AG04450 (cell line): ENCODE measurements at places on chromosomes 12 and 14. TPM values are rescaled to one million over a fixed set of nuclear protein-coding genes. Genes with fewer than 3 reads are reported as not detected.
A peak's percentile ranks its signal among the peaks of the same experiment; 100 is the strongest.

The DCN gene
- 4,192 and 4,723 TPM in 2 replicates for polyA plus RNA-seq

The DLK1 gene
- polyA plus RNA-seq = 0.12 TPM in 1 of 2 replicates, not detected in the other

The WSCD2 gene
- not detected in 2 replicates for polyA plus RNA-seq

The NKX2-8 gene
- not detected in 2 replicates for polyA plus RNA-seq

The POU6F1 gene
- polyA plus RNA-seq = 3.1 and 4.2 TPM in 2 replicates

The GDF3 gene
- polyA plus RNA-seq = not detected in 2 replicates

DNA sequence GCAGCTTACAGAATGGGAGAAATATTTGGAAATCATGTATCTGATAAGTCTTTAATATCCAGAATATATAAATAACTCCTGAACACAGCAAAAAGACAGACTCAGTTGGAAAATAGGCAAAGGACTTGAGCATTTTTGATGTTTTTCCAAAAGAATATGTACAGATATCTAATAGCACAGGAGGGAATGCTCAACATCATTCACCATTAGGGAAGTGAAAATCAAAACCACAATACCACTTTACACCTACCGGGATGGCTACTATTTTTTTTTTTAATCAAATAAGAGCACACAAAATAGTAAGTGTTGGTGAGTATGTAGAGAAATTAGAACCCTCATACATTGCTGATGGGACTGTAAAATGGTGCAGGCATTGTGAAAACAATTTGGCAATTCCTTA lies 75.6 kb downstream of the ANO6 start:
- DNase-seq = no peak

- DNase-seq = no peak
Observed at GRCh38 chr14:93734086-93734822, 54.0 kb downstream of the PRIMA1 start.

DNA sequence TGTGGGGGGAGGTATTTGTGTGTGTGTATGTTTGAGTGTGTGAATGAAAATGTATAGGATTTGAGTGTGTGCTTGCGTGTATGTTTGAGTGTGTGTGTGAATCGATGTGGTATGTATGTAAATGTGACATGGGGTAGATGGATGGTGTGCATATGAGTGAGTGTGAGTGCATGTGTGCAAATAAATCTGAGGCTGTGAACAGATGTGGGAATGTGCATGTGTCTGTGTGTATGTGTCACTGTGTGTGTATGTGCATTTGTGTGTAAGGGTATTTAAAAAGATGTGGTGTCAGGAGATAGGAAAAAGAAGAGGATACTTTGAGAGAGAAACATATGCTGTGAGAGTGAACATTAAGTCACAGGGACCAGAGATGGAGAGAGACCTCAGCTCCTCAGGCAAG lies 539.6 kb downstream of the MED13L start:
- no peak for DNase-seq

DNA sequence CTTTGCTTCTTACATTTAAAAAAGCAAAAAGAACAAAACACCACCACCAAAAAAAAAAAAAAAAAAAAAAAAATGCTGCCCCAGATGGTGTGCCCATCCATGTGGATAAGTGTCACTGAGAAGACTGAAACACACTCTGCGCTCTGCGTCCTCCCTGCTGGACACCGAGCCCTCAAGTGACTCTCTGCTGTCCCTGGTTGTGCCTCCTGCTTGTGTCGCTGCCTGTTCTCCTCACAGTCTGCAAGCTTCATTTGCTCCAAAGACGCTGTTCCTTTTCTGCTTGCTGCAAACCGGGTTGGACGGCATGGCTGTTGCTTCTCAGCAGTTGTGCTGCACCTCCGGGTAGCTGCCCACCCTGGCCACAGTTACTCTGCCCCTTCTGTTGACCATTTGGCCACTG lies 276.2 kb upstream of the ATP2B1 start:
- no peak for DNase-seq

- no peak for DNase-seq
Observed at GRCh38 chr12:21788089-21788983, 13.8 kb upstream of the KCNJ8 start.

- no peak for DNase-seq
Observed at GRCh38 chr12:83784298-83784890, 1097.7 kb downstream of the TMTC2 start.

DNA sequence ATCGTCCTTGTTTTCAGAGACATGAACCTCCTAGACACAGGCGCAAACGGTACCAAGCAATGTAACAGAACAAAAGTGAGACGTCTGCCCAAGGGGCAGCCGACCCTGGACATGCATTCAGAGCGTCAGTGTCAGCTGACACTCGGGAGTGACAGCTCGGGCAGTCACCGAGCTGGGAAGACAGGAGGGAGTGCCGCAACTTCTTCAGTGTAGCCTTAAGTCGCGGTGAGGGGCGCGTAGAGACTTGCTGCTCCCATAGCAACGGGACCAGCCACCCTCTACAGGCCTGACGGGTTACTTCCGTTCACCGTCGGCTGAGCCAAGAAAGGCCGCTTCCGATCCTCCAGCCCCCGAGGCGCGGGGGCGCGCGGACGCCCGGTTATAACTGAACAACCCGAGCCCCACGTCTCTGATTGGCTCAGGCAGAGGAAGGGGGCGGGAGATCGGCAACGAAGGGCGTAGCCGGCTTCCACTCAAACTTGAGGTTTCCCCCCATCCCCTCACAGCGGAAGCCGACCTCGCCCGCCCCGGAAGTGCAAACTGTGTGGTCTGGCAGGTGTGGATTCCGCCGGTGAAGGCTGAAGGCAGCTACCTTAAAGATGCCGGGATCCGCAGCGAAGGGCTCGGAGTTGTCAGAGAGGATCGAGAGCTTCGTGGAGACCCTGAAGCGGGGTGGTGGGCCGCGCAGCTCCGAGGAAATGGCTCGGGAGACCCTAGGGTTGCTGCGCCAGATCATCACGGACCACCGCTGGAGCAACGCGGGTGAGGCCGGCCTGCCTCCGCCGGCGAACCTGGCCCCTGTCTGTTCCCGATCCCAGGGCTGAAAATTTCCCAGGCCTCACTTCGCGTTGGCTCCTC lies at the start of gene EIF2B2:
Gene EIF2B2 (plus strand): TSS at position 530 of the 858 bp plus-strand sequence. CDS start 70 bp downstream, at position 600.
- peak; percentile 85 for DNase-seq

DNA sequence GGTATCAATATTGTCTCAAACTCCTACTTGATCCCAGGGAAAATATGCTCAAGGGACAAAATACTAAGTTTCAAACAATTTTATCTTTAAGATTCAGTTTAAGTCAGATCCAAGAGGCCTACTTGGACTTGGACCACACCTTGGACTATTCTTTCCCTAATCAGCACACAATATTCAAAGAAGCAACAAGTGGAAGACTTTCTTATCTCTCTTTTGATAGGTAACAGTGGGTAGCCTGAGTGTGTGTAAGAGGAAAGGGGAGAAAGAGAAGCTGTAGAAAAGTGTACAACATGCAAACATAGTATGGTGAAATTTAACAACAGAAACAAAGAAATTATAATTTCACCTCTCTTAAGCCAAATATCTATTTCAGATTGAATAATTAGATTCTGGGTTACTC lies 6.5 kb downstream of the CERS5 start:
- no peak for DNase-seq

DNA sequence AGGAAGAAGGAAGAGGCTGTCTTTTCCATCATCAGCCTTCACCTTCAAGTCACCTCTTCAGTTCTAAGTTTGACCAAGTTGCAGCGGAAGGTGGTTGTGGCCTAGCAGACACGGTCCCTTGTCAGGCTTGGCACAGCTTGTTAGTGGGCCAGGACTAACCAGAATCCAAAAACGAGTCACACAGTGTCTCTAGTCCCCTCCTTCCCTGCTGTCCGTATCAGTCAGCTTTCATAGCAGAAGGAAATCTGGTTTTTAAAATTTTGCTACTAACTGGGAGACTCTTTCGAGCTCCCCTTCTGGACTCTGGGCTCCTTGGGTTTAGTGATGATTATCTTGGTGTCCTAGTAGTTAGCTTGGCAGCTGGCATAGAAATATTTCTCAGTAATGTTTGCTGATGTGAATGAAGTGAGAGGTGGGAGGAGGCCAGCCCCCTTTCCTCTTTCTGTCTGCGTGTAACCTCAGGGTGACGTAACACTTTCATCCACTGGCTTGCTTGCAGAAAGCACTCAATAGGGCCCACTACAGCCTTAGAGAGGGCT lies 3.8 kb downstream of the ETV6 start:
- no peak for DNase-seq

DNA sequence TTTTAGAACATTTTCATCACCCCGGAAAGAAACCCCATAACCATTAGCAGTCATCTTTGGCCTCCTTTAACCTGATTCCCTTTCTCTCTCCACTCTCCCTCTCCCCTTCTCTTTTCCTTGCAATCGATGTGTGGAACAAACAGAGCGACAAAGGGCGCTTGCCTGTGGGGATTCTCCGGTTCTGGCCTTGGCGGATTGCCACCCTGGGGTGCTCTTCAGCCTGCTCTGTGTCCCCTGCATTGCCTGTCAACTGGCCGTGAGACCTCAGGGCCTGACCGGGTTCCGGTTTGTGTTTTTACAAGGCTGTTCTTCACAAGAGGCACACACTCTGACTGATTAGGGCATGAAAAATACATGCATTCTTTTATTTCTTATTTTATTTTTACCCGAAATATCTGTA lies 27.8 kb downstream of the LRTM2 start:
- DNase-seq = no peak

GRCh38 chr12:92778525-92778924 lies 75.7 kb downstream of the PLEKHG7 start:
- no peak for DNase-seq

DNA sequence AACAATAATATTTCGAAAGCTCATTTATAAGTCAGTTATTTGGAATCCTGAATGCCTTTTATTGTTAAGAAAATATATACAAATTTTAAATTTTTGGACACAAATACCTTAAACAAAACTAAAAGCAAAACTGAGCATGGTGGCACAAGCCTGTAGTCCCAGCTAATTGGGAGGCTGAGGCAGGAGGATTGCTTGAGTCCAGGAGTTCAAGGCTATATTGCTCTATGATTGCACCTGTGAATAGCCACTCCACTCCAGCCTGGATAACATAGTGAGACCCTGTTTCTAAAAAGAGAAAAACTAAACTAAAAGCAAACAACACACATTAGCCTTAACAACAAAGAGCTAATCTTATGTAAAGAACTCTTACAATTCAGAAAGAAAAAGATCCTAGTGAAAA lies 78.8 kb downstream of the SMOC1 start:
- no peak for DNase-seq

- no peak for DNase-seq
Observed at GRCh38 chr12:65821336-65821735, 2.9 kb upstream of the HMGA2 start.

GRCh38 chr12:96176575-96176974 lies 17.6 kb upstream of the ELK3 start:
- no peak for DNase-seq

DNA sequence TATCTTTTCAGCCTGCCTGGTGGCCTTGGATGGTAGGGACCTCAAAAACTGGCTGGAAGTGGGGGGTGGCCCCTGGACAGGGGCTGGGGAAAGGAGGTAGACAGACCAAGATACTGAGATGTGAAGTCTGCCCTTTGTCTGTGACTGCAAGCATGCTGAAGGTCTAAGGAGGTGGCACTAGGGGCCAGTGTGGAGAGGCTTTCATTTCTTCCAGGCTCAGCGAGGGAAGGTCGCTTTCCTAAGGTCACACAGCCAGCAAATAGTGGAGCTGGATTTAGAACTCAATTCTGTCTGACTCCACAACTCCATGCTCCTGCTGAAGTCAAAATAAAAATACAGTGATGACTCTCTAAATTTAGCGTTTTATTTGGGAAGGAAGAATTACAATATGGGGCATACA lies 11.3 kb upstream of the PLBD2 start:
- DNase-seq = no peak

- no peak for DNase-seq
Observed at GRCh38 chr12:132282950-132283771, 46.2 kb downstream of the GALNT9 start.

GRCh38 chr12:51360315-51360714 lies 13.8 kb upstream of the CELA1 start:
- DNase-seq = no peak

DNA sequence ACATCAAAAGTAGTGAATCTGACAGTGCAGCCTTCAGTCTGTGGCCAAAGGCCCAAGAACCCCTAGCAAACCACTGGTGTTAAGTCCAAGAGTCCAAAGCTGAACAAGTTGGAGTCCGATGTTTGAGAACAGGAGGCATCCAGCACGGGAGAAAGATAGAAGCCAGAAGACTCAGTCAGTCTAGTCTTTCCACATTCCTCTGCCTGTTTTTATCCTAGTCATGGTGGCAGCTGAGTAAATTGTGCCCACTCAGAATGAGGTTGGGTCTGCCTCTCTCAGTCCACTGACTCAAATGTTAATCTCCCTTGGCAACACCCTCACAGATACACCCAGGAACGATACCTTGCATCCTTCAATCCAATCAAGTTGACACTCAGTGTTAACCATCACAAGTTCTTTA lies 1255.4 kb downstream of the LRFN5 start:
- DNase-seq = no peak

DNA sequence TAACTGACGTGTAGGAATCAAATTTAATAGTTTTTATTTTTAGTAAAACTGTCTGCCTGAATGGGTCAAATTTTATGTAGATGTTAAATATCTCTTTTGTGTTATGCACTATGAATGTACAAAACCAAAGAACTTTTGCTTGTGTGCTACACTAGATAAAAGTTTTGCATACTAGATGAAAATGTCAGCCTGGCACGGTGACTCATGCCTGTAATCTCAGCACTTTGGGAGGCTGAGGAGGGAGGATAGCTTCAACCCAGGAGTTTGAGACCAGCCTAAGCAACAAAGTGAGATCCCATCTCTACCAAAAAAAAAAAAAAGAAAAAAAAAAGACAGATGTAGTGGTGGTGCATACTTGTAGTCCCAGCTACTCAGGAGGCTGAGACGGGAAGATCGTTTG lies 11.1 kb downstream of the AEBP2 start:
- DNase-seq = no peak

DNA sequence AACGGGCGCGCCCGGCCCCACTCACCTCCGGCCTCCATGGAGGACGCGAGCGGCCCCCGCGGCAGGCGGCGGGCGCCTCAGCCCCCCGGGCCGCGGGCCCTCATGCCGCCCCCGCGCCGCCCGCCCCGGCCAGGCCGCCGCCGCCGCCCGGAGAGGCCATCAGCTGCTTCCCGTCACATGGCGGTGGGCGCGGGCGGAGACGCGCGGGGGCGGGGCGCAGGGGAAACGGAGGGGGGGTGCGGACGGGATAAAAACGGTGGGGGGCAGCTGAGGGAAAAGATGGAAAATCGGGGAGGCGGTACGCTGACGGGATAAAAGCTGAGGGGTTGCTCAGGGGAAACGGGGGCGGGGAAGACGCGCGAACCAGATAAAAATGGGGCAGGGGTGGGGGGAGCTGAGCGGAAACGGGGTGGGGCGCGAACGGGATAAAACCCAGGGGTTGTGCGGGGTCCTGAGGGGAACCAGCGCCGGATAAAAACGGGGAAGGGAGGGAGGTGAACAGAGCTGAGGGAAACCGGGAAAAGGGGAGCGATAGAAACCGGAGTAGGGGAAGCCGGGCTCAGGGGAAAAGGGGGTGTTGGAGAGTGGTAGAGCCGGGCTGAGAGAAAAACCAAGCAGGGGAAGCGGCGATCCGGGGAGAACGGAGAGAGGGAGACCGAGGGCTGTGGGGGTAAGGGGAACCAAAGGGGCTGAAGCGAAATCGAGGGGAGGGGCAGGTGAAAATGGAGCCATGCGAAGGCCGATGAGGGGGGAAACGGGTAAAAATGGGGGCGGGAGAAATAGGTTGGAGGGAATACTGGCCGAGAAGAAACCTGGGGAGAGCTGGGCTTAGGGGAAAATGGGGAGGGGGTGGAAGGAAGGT lies at the start of gene WSB2:
Gene WSB2 (minus strand): TSS at position 169 of the 862 bp plus-strand sequence. CDS start 131 bp downstream, at position 38.
- no peak for DNase-seq

GRCh38 chr12:68638721-68639395 lies 28.2 kb downstream of the RAP1B start:
- DNase-seq = no peak
